ENCODE measurements at places on chromosomes 12 and 14. TPM values are rescaled to one million over a fixed set of nuclear protein-coding genes. Genes with fewer than 3 reads are reported as not detected.

SMCO3 gene
- polyA plus RNA-seq: not detected

KRT6C gene
- polyA plus RNA-seq: 203 TPM

INHBC gene
- not detected for polyA plus RNA-seq

RAD51B gene
- polyA plus RNA-seq: 13.3 TPM

LLPH gene
- 36.6 TPM for polyA plus RNA-seq

BDKRB2 gene
- polyA plus RNA-seq: 13.2 TPM

FOXG1 gene
- not detected for polyA plus RNA-seq

SIX1 gene
- polyA plus RNA-seq: 0.01 TPM
